ENCODE measurements at places on chromosomes 4 and X.

DNA sequence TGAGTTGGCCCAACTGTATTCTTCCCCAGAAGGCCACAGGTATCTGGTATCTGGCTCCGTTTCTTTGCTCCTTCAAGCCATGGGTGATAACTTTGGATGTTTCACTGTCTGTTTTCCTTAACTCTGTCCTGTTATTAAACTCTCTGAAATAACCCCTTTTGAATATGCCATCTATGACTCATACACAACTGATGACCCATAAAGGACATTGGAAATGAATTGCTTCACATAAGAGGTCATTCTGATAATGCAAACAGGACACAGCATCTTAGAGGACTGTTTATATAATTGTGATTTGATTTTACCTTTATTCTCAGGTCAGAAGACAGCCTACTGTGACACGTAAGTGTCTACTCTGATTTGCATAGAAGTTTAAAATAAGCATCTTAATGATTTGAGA, 227.7 kb downstream of the VEGFC start:
- DNase-seq = no peak

DNA sequence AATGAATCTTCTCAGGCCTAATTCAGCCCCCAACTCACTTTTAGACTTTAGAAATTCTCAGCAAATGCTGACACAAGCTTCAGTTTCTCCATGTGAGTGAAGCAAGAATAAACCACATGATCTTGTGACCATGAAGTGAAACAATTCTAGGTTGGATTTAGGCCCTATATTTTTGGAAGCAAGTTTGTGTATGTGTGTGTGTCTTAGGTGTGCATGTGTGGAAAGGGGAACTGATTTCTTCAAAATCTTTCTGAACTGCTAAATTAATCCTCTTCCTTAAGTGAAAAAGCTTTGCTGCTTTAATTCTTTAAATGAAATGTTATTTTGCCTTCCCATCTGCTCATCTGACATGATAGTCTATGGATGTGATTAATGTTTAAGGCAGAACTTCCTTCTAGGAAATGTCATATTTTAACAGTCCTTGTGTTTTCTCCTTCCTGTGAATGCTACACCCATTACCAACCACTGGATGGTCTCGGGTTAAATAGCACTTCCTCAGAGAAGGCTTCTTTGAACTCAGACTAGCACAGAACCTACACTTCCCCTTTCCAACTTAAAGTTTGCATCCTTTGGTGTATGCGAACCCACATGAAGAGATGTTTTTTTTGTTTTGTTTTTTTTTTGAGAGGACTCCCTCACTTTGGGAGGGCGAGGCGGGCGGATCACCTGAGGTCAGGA, 1.2 kb upstream of the TMEM144 start:
- DNase-seq = no peak

- DNase-seq = no peak
Measured at GRCh38 chr4:76897536-76898384, at the start of gene SOWAHB. SOWAHB (minus strand) TSS chr4:76898144; CDS start chr4:76897849, 295 bp downstream.

DNA sequence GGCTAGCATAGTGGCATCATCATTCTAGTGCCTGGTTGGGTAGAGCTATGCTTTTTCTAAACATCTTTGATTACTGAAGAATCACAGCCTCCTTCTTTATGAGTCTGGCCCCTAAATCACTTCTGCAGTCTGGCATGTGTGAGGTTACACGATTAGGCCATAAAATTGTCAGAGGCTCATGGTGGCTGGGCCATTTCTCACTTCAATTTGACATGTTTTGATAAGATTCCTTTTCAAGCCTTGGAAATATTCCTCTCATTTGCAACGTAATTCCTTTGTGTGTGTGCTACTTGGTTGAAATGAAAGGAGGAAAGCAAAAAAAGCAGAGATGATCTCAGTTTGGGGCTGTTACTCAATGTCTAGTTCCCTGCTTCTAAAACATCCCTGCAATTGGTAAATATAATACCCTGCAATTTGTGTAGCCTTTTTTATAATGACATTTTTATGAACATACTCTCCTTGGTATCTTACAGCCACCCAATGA, 6.2 kb downstream of the CCKAR start:
- DNase-seq = no peak

DNA sequence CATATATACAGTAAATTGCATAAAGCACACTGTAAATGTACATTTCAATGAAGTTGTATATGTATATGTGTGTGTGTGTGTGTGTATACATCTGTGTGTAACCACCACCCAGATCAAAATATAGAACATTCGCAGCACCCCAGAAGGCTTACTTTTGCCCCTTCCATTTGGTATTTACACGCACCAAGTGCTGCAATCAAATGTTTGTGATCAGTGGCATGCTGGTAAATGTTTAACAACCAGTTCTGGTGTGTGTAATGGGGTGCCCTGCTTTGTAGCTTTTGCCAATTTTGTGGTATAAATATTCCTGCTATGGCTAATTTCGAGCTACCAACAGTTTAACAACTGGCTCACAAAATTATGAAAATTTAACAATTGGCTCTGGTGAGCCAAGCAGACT, 101.3 kb downstream of the RTL5 start:
- no peak for DNase-seq

- DNase-seq = no peak
Measured at GRCh38 chrX:149467920-149468319, 37.2 kb downstream of the IDS start.

- DNase-seq = no peak
Measured at GRCh38 chr4:7285244-7286094, 93.1 kb downstream of the SORCS2 start.

- DNase-seq = no peak
Measured at GRCh38 chrX:153448556-153449367, 2.9 kb upstream of the TREX2 start.

DNA sequence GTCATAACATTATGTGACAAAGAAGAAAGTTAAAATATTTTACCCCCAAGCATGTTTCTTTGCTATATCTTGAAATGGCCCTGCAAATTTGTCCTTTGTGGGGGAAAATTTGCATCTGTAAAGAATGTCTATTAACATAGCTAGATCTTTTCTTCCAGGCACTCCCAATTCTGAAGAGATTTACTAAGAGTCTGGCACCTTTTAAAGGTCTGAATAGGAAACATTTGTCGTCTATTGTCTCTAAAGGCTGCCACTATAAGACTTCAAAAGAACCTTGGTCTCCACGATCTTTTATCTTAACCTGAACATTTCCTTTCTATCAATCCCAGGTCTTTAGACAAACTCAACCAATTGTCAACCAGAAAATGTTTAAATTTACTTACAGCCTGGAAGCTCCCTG, 128.6 kb upstream of the VCX start:
- DNase-seq = no peak

DNA sequence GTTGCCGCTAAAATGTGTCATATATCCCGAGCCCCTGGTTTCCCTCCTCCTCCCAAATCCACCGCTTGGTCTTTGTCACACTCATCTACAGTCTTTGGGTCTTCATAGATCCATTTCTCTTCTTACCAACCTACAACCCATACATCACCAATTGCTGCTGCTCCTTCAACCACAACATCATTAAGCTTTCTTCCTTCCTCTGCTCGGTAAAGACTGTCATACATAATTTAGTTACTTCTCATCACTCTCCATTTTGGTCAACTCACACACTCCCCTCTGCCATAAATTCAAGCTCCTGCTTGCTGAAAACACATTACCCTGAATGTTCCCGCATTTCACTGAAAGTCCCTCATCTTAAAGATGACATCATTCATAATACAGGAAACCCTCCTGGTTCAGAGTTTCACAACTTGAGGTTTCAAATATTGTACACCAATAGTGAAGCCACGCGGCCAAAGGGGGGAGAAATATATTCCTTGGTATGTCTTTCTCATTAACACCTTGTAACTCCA, 1.7 kb upstream of the DCTD start:
- no peak for DNase-seq

- DNase-seq = no peak
Measured at GRCh38 chrX:85619962-85620361, 240.5 kb upstream of the POF1B start.

- DNase-seq = peak; percentile 3
Measured at GRCh38 chr4:77232653-77233052, 75.6 kb downstream of the CCNG2 start.

- DNase-seq = no peak
Measured at GRCh38 chr4:168930413-168931196, 79.5 kb downstream of the CBR4 start.

DNA sequence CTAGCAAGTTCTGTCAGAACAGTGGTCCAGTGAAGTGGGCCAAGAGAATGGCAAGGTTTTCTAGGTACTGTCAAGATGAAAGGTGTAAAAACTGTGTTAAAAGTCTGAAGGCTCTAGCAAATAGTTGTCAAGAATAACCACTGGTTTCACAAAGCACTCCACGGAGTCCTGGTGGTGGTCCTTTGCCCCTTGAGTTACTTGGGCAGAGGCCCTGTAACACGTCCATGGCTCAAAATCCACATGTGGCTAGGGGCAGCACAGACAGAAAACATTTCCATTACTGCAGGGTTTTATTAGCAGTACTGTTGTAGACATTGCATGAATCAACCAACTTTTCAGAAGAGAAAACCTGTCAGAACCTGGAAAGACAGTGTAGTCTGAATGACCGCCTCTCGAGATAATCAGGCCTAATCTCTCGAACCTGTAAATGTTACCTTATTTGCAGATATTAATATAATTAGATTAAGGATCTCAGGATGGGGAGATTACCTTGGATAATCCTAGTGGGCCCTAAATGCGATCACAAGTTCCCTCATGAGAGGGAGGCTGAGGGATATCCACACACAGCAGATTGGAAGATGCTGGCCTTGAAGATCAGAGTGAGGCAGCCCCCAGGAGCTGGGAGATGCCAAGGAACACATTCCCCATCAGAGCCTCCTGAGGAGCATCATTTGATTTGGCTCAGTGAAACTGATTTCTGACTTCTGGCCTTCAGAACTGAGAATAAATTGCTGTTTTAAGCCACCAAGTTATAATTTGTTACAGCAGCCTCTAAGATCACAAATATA, 34.7 kb downstream of the ERVMER34-1 start:
- DNase-seq = no peak

- peak; percentile 25 for DNase-seq
Measured at GRCh38 chrX:77505227-77505626, 58.0 kb downstream of the FGF16 start.

GRCh38 chrX:10014462-10015354, 47.5 kb downstream of the CLDN34 start:
- DNase-seq = peak; percentile 91

DNA sequence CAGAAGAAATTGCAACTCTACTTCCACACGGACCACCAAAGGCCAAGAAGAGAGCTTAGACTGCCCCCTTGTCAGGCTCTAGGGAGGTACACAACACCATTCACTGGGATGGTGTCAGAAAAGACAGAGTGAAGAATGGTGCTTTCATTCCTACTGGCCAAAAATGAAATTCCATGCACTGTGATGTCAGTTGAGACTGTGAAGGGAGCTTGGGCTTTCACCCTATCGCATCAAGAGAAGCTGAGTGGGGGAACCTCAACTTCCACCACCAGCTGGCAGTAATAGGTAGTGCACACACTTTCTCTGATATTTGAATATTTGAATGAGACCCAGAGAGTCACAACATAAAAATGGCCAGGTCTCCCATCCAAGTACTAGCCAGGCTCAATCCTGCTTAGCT, 65.9 kb downstream of the ZNF711 start:
- no peak for DNase-seq

- peak; percentile 37 for DNase-seq
Measured at GRCh38 chrX:136823175-136823574, 42.4 kb upstream of the ARHGEF6 start.

GRCh38 chr4:20297261-20297660, 45.6 kb downstream of the SLIT2 start:
- no peak for DNase-seq

GRCh38 chr4:189185810-189186432, 754.8 kb upstream of the FRG1 start:
- DNase-seq = no peak

DNA sequence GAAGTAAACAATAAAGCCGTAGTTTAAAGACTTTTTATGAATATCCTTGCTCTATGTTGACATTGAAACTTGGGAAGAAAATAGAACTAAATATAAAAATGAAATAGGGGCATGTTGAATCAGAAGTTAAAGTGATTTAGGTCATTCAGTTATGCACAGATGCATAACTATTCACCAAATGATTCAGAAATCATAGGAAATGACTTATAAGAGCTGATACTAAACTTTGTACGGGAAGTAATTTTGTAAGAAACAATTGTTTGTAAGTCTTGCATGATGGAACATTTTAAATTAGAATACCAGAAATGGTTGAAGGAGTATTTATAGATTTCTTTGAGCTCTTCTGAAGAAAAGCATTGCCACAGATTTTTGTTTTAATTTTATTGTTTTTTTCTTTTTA, 246.5 kb downstream of the CPE start:
- DNase-seq = no peak

GRCh38 chrX:55801811-55802210, 84.3 kb downstream of the RRAGB start:
- no peak for DNase-seq

GRCh38 chr4:123545667-123546572, 149.3 kb downstream of the SPRY1 start:
- DNase-seq = no peak

GRCh38 chrX:115177932-115178331, 11.3 kb upstream of the RBMXL3 start:
- peak; percentile 4 for DNase-seq

DNA sequence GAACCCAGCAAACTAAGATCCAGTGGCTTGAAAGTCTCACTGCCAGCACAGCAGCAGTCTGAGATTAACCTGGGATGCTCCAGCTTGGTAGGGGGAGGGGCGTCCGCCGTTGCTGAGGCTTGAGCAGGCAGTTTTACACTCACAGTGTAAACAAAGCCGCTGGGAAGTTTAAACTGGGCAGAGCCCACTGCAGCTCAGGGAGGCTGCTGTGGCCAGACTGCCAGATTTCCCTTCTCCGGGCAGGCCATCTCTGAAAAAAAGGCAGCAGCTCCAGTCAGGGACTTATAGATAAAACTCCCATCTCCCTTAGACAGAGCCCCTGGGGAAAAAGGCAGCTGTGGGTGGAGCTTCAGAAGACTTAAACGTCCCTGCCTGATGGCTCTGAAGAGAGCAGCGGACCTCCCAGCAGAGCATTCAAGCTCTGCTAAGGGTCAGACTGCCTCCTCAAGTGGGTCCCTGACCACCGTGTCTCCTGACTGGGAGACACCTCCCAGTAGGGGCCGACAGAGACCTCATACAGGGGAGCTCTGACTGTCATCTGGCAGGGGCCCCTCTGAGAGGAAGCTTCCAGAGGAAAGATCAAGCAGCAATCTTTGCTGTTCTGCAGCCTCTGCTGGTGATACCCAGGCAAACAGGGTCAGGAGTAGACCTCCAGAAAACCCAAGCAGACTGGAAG, 45.1 kb upstream of the CDX4 start:
- no peak for DNase-seq

DNA sequence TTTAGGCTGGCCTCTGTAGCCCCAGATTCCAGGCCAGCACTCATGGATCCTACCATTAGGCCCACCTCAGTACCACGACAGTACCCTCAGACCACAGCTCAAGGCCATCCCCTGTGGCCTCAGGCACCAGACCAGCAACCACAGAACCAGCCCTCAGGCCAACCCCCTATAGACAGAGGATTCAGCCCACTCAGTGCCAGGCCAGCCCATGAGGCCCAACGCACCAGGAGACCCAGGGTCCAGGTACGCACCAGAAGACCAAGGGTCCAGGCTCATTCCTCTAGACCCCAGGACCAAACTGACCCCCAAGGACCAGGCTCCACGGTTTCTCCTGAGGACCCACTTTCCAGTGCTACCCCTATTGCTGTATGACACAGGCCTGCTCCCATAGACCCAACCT, 39.5 kb upstream of the MAGEC2 start:
- no peak for DNase-seq

All from astrocyte of the spinal cord (primary cell).